ENCODE measurements at places on chromosomes 11 and 22.

DNA sequence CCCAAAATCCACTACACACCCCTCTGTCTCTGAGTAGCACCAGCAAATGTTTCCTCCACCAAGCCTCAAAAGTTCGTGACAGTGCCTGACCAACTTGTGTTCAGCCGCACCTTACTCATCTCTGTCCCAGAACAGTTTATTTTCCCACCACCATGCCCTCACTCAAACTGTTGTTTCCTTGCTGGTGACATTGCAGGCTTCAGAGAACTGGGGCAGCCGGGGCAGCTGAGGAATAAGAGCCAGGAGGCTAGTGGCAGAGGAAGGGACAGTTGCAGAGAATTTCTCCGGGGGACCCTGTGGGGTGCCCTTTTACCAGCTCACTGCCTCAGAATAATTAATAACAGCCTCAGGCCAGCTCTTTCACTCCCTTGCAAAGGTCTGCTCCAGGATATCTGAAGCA is 709 bp upstream of the KCNE3 start:
- no peak for DNase-seq

GRCh38 chr11:96179905-96180304 is 163.1 kb downstream of the MAML2 start:
- DNase-seq = no peak

DNA sequence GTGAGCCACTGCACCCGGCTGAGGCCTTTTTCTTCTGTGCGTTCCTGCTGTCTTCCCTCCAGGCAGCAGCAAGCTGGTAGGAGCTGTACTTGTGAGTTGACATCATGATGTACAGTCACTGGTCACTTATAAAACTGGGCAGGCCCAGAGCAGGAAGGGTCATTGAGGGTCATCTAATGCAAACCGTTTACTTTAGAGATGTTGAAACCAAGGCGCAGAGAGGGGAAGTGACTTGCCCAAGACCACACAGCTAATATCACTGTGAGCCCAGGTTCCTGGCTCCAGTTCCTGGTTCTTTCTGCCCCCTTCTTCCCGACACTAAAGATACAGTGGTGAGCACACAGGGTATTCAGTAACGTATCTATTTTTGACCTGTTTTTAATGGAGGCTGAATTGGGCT is 27.3 kb downstream of the PTPRJ start:
- DNase-seq = no peak

DNA sequence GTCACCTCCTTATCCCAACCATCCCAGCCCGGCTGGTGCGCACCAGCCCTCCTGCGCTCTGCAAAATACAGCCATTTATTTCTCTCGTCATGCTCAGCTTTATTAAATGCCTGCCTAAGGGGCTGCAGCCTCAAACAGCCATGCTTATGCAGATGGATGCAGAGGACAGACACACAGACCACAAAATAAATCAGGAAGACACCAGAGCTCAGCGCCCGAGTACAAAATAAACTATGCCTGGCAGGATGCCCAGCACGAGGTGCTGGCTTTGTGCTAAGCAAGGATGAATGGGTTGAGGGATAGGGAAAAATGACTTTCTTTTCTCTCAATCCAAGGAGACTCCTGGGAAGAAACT is 70.5 kb downstream of the RPUSD4 start:
- DNase-seq = no peak

DNA sequence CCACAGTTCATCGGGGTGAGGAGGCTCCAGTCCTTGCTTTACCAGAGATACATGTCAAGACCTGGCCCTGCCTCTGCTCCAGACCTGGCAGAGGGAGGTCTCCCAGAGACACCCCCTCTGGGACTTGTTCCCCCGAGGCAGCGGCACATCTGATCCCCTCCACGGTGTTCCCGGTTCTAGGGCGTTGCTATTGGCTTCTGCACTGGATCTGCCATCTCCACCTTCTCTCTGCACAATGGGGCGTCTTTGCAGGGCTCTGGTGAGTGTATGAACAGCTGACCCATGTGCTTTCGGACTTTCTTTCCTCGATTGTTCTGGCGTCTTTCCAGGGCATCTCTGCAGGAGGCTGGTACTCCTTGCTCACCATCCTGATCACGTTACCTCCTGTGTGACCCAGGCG is 930.4 kb downstream of the TBC1D22A start:
- DNase-seq = no peak

DNA sequence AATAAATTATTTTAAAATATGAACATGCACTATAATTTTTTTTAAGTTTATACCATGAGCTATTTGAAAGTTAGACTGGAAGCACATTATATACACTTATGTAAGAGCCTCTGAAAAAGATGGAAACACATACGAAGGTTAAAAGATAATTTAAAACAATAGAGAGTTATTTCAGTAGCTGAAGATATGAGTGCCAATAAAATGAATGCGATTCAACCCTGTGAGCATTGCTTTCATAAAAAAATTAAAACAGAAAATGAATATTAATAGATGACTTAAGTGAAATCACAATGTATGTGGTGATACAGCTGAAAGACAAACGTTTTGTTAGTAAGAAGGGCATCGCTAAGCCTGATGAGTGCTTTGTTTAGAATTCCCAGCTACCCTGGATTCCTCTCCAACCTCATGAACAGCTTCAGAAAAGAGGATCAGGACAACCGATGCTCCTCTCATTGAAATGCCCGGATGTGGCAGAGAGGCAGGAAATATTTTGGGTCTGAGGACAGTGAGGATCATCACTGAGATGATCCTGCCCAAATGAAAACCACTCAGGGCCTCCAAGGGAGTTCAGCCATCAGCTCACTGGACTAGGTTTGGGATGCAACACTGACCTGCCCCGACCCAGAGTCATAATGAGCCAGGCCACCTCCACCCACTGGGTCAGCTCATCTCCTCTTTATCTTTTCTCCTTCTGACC is 60.2 kb upstream of the TOP3B start:
- no peak for DNase-seq

- DNase-seq = no peak
Observed at GRCh38 chr11:96943970-96944369, 554.2 kb downstream of the JRKL start.

- DNase-seq = no peak
Observed at GRCh38 chr11:2569731-2570210, 125.0 kb downstream of the KCNQ1 start.
